SJSA1 (cell line): ENCODE measurements at places on chromosomes 4 and X.

GRCh38 chrX:13260598-13260997, 59.3 kb downstream of the ATXN3L start:
- DNase-seq = no peak

DNA sequence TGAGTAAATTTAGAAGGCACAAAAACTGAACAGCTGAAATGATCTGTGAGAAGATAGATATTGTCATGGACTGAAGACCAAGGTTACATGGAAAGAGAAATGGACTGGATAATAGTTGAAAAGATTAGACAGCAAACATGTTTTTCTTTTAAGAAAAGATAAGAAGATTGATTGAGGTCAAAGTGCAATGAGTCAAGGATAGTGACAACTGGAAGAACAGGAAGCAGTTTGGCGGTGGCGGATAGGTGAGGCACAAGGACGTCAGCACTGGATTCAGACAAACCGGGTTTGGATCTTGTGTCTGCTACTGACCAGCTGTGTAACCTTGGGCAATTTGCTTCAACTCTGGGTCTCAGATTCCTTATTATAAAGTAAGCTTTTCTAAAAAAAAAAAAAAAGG, 2.0 kb upstream of the HPGD start:
- DNase-seq = no peak

- DNase-seq = peak; percentile 46
Measured at GRCh38 chrX:78092296-78092695, 11.8 kb upstream of the PGK1 start.

GRCh38 chr4:176150704-176151103, 44.7 kb downstream of the SPATA4 start:
- no peak for DNase-seq

- no peak for DNase-seq
Measured at GRCh38 chr4:663046-663437, 11.0 kb downstream of the ATP5ME start.

GRCh38 chr4:57043347-57044251, 64.9 kb downstream of the POLR2B start:
- DNase-seq = peak; percentile 74

GRCh38 chrX:139121616-139122286, 408.8 kb upstream of the F9 start:
- no peak for DNase-seq

DNA sequence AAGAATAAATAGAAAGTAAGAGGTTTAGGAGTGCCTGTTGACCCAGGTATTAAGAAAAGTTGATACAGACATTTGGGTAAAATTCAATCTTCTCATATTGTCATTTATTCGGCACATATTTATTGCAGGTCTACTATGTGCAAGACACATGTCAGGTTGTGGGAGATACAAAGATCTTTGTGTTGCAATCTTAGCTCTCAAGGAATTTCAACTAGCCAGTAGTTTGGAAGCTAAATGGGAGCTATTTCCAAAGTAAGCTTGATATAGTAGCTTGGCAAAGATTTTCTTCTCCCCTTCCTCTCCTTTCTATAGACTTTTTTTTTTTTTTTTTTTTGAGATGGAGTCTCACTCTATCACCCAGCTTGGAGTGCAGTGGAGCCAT, 122.9 kb downstream of the SYNPO2 start:
- DNase-seq = no peak

GRCh38 chr4:122700178-122700725, 32.3 kb upstream of the BBS12 start:
- DNase-seq = no peak

- no peak for DNase-seq
Measured at GRCh38 chrX:34859191-34859590, 83.4 kb upstream of the FAM47B start.

DNA sequence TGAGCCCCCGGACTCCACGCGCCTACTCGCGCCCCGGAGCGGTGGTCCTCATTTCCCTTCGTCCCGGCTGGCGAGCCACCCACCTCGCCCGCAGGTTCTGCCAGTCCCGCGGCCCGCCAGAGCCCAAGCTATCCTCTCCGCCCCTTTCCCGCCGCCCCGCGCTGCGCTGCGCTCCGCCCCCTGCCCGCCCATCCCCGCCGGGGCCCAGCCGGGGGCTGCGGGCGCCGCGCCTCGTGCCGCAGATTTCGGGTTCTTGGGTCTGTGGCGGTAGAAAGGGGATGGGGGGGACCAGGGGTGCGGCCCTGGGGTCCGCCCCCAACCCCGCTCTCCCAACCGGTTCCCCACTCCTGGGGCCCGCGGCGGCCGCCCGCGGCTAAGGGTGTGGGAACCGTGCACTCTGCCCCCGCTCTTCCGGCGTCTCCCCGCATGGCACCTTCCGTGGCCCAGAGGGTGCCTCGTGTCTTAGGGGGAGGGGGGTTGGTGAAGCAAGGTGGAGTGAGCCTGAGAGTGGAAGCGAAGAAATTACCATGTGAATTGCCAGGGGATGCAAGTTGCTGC, 650.8 kb upstream of the DIPK2B start:
- DNase-seq = peak; percentile 46

- no peak for DNase-seq
Measured at GRCh38 chr4:166198516-166199310, 325.7 kb downstream of the TLL1 start.

DNA sequence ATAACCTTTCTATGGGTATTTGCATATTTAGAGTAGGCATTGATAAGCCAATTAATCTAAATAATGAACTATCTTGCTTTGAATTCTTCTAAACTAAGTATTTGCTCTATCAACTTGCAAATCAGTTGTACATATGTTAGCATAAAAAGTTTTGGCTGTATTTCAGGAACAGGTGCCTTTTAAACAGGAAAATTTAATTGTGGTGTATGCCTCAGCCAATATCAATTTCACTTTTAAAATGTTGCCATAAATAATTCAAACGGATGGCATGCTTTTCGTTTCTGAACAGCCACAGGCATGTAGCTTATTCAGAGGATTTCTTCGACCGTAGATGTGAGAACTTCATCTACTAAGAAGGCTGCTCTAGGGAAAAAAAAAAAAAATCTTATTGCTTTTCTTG, 99.9 kb downstream of the DCLK2 start:
- DNase-seq = no peak

DNA sequence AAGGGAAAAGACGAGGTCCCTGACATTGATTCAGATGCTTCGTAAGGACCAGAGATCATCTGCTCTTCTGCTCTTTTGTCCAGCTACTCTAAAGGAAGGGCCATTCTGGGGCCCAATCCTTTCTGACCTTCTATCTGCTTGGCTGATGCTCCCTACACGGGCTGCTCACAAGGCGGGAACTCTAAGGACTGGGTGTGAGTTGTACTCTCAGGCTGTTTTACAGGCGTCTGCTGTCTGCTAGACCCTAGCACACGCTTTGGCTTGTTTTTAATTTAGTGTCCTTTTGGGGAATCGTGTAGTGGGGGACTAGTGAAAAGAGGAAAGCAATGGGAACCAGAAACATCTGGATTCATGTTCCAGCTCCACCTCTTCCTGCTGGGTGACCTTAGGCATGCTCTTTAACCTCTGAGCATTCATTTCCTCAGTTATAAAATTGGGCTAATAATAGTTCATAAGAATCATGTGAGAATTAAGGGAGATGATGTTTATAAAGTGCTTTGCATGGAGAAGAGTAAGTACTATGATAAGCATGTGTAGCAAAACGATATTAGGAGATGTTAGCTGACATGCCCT, 53.1 kb downstream of the CASP3 start:
- DNase-seq = no peak

- DNase-seq = peak; percentile 11
Measured at GRCh38 chrX:50579955-50580354, 109.3 kb upstream of the DGKK start.

DNA sequence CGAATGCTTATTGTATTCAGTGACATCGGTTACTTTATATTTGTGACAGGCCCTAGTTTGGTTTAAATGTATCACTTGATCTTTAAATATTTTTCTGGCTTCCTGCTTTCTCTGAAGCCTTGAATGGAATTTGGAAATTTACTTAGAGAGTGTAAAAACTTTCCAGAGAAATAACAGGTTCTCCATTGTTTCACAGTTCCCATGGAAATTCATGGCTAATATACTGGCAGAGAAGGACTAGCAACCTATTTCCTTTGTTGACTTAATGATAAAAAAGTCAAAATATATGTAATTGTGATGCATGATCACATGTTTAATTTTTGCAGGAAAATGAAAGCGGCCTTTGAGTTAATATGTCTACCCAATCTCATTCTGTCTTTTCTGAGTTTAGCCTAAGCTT, 13.2 kb downstream of the NEIL3 start:
- DNase-seq = no peak

DNA sequence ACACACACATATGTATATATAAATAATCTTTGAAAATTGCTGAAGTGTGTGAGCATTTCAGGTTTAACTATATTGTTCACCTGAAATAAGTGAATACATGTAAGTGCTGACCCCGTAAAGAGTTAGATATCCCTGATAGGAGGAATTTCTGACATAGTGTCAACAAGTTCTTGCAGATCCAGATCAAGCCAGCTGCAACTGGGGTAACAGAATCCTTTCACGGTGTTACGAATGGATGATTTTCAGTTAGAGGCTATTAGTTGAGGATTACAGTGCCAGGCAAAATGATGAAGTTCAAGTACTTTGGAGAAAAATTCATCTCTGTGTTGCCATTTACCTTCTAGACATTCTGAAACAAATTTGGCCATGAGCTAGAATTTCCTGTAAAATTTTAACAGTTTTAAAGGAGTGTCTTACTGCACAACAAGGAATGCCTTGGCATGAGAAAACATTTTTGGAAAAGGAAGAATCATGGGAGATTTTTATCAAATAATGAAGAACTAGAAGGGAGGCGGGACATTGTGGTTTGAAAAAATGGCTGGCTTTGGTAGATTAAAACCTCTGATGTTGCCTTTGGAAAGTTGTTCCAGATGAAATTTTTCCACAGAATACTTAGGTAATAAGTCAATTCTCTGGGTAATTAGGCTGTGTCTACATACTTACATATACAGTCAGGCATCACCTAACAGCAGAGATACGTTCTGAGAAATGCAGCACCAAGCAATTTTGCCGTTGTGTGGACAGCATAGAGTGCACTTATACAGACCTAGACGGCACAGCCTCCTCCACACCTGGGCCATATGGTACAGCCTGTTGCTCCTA, 84.4 kb upstream of the FAT1 start:
- no peak for DNase-seq

DNA sequence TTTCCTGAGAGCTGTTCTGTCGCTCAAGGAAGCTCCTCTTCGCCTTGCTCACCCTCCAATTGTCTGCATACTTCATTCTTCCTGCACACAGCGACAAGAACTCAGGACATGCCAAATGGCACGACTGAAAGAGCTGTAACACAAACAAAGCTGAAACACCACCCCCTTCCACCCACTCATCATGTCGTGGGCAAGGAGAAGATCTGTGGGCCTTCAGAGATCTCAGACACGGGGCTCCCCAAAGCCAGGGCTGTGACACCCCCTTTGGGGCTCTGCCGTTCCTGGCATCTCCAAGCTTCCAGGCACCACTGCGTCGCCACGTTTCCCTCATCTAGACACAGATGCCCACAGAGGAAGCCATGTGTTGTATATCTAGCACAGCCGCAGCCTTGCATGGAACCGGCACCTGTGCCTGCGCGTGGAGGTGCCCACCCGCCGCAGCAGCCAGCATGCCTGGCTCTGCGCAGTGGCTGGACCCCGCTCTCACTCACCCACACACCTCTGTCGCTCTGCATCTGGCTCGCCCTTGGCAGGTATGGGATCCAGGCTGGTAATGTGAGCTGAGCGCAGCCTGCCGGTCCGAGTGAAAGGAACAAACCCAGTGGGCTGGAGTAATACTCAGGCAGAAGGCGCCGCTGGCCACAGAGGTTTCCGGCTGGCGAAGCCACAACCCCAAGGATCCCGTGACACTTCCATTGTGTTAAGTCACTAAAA, 676.4 kb upstream of the INTU start:
- no peak for DNase-seq

GRCh38 chrX:104315555-104315954, 60.8 kb upstream of the ESX1 start:
- DNase-seq = no peak

- DNase-seq = no peak
Measured at GRCh38 chr4:112109360-112110058, 35.7 kb upstream of the FAM241A start.

DNA sequence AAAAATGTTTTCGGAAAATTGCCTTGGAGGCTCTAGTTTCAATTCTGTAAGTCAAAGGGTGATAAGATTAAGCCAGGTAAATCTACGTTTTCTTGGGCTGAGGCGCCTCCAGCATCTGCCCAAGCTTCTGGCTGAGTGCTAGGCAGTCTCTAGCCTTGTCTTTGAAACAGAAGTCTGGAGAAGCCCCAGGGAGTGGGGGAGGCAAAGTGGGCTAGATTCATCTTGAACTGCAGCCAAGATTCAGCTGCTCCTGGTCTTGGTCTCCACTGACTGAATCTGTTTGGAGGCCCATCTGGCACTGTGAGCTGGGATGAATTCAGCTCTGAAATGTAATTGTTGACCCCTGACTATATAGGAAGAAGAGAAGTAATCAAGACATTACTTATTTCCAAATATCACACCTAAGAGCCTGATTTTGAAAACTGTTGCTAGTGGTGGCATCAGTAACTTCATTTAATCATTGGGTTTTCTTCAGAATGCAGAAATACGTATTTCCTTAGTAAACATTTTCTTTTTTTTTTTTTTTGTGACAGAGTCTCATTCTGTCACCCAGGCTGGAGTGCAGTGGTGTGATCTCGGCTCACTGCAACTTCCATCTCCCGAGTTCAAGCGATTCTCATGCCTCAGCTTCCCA, 187.3 kb upstream of the LEF1 start:
- no peak for DNase-seq

DNA sequence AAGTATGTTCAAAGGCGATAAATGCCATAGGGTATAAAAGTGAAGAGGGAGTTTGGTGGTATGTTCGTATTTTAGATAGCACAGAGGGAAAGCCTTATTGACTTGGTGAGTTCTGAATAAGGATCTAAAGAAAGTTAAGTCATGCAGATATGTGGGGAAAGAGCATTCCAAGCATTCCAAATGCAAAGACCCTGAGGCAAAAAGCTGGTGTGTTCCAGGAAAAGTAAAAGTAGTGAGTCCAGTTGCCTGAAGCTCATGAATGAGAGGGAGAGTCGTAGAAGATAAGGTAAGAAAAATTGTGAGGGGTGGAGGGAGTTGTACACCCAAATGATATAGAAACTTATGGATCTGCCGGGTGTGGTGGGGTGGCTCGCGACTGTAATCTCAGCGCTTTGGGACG, 426.7 kb downstream of the RPA4 start:
- DNase-seq = no peak

DNA sequence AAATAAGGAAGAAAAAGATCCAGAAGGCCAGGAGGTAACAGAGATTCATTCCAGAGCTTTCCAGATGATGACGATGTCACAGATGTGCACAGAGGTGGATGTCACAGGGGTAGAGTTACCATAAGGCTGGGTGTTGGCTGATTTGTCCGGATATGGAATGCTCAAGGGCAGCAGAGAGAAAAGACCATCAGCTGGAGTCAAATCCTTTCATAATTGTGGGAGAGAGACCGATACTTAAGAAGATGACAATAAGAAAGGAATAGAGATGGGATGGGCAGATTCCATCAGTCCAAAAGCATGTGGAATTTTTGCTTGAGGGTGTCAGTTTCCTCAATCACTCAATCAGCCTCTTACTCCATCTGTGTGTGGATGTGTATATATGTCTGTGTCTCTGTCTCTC, 150.4 kb downstream of the CENPC start:
- DNase-seq = no peak
